Left renal cortex interstitium (tissue), 4 donors: ENCODE measurements at places on chromosomes 7 and 10. TPM values are rescaled to one million over a fixed set of nuclear protein-coding genes. Genes with fewer than 3 reads are reported as not detected.

GRCh38 chr10:86712317-86712707, 44.0 kb downstream of the LDB3 start:
- no peak for DNase-seq

GRCh38 chr7:50681432-50682045, 101.2 kb downstream of the GRB10 start:
- no peak for DNase-seq

DNA sequence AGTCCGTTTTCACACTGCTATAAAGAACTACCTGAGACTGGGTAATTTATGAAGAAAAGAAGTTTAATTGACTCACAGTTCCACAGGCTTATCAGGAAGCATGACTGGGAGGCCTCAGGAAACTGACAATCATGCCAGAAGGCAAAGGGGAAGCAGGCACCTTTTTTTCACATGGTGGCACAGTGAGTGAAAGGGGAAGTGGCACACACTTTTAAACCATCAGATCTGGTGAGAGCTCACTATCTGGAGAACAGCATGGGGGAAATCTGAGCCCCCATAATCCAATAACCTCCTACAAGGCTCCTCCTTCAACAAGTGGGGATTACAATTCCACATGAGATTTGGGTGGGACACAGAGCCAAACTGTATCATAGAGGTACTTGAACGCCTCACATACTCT, 30.0 kb downstream of the AGR3 start:
- no peak for DNase-seq

DNA sequence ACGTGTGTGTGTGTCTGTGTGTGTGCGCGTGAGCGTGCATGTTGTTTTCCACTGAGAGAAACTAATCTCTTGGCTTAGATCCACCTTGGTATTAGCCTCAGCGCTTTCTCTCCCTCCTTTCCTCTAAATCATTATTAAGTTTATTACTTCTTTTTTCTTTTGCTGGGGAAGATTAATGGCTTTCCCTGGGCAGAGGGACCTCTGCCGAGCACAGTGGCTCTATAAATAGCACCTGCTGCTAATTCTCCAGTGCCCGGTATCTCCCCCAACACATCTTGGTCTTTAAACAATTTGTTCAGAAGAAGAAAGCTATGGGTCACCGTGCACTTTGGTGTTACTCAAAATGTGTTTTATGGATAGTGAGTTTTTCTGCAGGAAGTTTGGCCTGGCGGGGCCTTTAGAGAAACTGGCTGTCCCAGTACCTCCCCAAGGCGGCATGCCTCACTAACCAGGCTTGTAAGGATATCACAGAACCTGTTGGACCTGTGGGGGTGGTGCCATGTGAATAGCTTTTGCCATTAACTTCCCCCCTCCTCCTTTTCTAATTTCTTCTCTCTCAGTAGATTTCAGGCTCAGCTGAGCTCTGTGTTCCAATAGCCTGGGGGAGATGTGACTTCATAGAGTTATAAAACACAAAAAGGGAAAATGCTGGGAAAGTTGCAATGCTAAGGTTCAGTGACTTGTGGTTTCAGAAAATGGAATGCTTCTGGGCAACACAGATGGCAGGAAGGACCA, 70.1 kb upstream of the RAB11FIP2 start:
- peak; percentile 74 for DNase-seq

DNA sequence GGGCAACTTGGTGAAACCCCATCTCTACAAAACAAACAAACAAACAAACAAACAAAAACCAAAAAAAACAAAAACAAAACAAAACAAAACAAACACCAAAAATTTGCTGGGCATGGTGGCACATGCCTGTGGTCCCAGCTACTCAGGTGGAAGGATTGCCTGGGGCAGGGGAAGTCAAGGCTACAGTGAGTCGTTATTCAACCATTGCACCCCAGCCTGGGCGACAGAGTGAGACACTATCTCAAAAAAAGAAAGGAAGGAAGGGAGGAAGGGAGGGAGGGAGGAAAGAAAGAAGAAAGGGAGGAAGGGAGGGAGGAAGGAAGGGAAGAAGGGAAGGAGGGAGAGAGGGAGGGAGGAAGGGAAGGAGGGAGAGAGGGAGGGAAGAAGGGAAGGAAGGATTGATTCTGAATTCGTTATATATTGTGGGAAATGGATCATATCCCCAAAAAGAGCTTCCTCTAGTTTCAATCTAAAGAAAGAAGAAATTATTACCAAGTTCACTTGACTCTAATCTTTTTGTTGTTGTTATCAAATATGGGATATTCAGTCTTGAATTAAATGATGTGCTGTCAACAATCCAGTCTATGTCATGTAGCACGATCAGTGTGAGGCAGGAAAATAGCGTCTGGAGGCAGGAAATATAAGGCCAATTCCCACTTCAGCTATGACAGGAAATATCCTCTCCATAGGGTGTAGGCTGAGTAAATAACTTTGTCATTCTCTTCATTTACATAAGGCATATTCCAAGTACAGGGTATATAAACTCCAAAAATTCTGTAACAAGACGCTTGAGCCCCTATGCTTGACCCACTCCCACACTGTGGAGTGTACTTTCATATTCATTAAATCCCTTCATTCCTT, 26.2 kb upstream of the TRIM24 start:
- DNase-seq = no peak

GRCh38 chr10:95516774-95517373, 44.3 kb downstream of the SORBS1 start:
- no peak for DNase-seq

GRCh38 chr7:28961972-28962371, 3.8 kb upstream of the TRIL start:
- DNase-seq = no peak

DNA sequence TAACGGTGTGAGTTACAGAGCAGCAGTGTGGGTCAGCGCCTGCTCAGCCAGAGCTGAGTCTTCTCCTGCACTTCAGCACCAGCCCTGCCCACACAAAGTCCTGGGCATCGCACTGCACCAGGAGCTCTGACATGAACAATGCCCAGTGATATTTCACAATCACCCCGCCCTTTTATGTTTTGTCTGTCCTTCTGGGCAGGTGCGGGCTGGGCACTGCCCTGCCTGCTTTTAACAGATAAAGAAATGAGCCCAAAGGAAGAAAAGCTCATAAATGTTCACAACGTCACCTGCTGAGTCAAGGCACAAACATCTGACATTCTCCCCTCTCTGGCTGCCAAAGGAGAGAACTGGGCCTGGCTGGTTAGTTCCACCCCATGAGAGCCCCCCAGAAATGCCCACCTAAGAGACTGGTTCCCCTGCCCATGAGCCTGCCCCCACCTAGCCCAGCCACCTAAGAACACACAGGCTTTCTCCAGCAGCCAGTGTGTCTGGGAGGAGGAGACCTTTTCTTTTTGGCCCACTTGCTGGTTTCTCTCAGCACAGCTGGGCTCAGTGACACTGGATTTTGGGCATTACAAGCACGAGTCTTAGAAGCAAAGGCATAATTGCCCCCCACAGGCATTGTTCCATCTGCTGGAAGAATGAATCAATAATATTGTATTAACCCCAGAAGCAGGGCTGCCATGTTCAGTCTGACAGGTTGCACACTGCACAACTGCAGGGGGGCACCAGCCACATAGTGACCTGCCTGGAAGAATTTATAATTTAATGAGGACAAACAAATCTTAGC, 22.3 kb downstream of the CALML3 start:
- DNase-seq = no peak

DNA sequence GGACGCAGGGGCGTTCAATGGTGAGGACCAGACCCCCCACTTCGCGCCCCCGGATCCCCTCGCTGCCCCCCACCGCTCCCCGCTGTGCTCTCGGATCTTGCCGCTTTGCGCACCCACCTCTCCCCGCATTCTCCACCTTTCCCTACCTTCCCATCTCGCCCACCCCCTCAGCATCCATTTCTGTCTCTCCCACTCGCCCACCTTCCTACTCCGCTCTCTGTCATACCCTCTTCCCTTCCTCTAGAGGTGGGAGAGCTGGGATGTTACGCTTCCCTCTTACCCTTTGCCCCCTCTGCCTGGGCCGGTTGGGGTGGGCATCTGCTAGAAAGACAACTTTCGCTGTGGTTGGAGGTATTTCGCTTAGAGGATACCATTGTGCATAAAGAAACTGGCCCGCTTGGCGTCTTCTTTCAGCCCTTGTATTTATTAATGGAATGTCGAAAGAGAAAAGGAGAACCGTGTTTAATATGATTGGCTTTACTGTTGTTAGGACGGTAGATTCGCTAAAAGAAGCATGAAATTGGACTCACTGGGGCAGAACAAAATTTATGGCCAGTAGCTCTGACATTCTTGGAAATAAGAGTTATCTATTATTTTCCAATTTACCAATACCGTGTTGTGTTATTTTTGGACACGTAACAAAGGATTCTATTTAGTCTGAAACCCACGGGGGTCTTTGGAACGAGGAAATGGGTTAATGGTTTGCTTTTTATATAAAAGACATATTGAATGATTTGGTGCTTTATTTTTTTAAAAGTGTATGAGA, 873 bp downstream of the PRKAR2B start:
- DNase-seq = no peak

- DNase-seq = no peak
Measured at GRCh38 chr10:43217563-43218205, 49.2 kb downstream of the RASGEF1A start.

DNA sequence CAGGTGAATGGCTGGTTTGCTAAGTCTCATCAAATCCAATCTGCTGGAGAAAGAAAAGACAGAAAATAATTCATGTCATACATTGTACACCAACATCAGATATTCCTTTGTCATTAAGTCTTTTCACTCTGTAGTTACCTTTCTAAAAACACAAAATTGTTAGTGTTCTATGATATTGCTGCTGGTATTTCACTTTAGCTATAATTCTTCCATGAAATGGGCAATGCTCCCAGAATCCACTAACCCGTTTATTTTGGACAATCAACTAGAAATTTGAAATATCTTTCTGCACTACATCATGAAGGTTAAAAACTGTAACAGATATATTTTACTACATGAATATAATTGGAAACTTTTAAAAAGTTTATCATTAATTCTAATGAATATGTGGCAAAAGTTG, 181.3 kb downstream of the C7orf25 start:
- DNase-seq = no peak

- DNase-seq = no peak
Measured at GRCh38 chr10:119061352-119061751, 19.3 kb downstream of the EIF3A start.

- no peak for DNase-seq
Measured at GRCh38 chr10:7810443-7810842, 7.9 kb upstream of the TAF3 start.

GRCh38 chr10:71378336-71379117, 18.2 kb upstream of the CDH23 start:
- DNase-seq = no peak

GRCh38 chr7:153772966-153773365, 279.2 kb upstream of the DPP6 start:
- DNase-seq = no peak

- DNase-seq = no peak
Measured at GRCh38 chr7:2313450-2314208, 612 bp downstream of the SNX8 start.

DNA sequence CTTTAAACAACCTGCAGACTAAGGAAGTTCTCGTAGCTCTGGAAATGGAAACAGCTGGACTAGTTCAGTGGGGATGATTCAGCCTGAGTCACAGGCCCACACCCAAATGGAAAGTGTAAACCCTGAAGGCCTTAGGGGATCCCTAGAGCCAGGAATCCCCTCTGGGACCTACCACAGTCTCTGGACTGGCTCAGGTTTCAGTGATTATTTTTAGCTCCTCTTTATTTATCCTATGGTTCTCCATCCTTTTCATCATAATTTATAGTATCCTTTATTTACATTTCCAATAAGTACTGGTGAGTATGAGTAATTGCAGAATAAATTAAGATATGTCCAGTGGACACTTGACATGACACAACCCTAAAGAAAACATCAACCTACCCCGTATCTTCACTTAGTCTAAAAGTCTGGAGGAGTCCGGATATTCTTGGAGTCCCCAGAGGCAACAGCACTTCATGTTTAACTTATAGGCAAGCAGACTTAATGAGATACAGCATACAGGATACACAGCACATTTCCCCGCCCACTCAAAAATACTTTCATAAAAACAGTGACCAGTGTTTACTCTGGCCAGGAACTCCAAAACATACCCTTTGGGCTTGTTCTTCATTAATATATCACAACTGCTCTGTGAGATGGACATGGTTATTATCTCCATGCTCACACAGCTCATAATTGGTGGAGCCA, 28.4 kb upstream of the SEMA3E start:
- DNase-seq = peak; percentile 22

DNA sequence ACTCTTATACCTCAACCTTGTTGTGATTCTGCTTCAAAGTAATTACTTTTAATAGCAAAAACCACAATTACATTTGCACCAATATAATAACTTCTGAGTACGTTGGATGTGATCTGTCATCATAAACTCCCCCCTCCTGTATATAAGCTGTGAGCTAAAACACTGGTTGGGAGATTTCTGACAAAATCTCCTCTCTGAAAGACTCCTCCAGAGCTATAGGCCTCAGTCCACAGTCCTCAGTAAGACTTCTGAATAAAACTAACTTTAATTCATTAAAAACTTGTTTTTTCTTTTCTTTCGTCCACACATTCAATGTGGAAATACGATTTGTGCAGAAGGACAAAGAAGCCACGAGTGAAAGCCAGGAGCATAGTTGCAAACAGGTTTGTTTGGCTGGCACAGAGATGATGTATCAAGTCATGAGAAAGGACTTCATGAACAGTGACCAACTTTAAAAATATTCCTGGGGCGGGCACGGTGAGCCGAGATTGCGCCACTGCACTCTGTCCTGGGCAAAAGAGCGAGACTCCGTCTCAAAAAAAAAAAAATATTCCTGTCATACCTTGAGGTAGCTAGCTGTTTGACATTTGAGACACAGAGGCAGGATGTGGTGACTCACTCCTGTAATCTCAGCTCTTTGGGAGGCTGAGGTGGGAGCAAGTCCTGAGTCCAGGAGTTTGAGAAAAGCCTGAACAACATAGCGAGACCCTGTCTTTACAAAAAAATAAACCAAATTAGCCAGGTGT, 91.1 kb upstream of the ARHGAP21 start:
- no peak for DNase-seq

DNA sequence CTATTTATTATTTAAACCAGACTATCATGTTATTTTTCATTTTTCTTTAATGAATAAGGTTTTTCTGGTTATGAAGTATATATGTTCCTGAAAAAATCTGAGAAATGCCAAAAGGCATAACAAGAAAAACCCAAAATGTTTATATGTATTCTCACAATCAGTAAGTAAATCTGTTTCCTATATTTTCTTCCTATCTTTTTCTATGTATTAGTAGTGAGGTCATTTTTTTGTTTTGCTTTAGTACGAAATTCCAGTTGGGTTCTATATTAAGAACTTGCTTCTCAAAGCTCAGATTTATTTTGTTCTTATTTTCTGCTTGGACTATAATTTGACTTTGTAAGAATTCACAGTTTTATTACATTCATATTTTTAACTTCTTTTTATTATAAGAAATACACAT, 287.5 kb upstream of the NFE2L3 start:
- DNase-seq = no peak

The CTAGE8 gene
- polyA plus RNA-seq = 5.9 TPM

The LIPM gene
- not detected for polyA plus RNA-seq

The MKX gene
- polyA plus RNA-seq = 0.12 TPM

The LDB3 gene
- polyA plus RNA-seq = 0.96 TPM

The PITX3 gene
- polyA plus RNA-seq = 0.58 TPM

The CCDC172 gene
- not detected for polyA plus RNA-seq

The RADIL gene
- polyA plus RNA-seq = 2.1 TPM

The UCN3 gene
- polyA plus RNA-seq = 2.5 TPM

The SUV39H2 gene
- 17.8 TPM for polyA plus RNA-seq

The ZNF727 gene
- polyA plus RNA-seq = not detected

The PCDH15 gene
- 5.9 TPM for polyA plus RNA-seq

The CPA5 gene
- 0.08 TPM for polyA plus RNA-seq

The KEL gene
- polyA plus RNA-seq = 2.6 TPM
